NCI-H187 treated with DMSO at 0.1 percent for 48 hours (cell line): ENCODE measurements at places on chromosomes 7 and 10.

GRCh38 chr10:21496343-21497176 lies 28.9 kb downstream of the SKIDA1 start:
- no peak for DNase-seq

DNA sequence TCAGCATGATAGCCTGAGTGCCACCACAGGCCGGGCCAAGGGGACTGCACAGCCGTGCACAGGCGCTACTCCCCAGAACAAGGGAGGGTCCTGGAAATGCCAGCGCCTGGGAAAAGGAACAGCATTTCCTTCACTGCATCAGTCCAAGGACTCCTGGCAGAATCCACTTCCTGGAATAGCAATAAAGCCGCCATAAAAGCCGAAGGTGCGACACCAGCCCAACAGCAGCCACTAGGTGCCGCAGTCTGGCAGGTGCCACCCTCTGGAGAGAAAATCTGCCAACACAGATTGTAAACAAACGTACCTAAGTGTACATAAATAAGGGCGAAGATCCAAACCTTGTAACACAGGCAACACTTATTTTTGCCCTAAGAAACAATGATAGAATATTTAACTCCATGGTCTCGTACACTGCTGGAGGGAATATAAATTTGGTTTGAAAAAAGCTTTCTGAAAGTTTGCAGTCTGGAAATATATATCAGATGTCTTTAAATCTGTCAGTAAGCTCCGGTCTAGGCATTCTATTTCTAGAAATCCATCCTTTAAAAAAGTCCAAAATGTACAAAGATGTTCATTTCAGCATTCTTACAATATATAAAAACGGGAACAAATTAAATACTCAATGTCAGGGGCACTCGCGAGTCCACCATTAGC lies 22.2 kb downstream of the VOPP1 start:
- DNase-seq = no peak

DNA sequence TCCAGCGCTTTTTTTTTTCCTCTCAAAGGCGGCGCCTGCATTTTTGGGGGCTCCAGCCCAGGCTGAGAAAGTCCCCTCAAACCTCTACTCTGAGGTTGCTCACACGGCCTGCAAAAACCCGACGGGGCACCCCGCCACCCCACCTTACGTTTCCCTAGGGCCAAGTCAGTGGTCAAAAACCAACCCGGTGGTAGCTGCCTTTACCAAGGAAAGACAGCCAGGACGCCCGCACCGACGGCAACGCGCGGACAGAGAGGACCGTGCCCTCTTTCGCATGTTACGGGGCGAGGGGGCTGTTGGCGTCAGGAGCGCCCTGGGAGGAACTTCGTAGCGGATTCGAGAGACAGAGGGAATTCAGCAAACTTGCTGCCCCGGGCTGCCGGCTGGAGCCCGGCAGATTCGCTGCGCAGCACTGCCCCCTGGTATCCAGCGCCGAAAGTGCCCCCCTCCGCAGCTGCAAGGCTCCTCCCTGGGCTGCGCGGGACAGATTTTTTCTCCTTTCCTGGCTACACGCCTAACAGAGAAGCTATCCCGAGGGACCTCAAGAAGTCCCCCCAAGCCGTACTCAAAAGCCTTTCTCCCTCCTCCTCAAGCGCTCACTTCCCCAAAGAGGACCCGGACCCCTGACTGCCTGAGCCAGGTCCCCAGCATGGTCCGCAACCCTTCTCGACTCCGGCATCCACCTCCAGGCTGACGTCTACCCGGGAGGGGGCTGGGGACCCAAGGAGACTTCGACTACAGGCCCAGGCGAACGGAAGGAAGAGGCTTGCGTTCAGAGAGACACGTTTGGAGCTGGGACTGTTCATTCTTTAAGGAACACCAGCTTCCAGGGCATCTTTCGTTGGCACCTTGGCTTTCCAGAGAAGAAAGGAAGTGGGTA lies 27.7 kb upstream of the VAX1 start:
- no peak for DNase-seq

DNA sequence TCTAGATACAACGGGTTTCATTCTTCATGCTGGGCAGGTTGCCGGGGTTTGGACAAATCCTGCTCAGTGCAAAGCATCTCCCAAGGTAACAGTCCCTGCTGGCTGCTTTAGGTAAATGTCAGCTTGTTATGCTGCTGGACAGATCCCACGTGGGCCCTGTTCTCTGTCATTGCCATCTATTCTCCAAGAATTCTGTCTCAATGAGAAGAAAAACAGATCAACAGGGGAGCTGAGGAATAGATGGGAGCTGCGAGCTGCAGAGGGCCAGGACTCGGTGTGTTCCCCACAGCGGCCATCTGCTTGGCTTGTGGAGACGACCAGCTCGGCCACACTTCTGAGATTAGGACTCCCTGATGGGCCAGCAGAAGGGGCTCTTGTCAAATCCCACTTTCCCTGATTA lies 235.2 kb downstream of the DPP6 start:
- no peak for DNase-seq

GRCh38 chr10:62852961-62853702 lies 37.0 kb upstream of the EGR2 start:
- DNase-seq = no peak

DNA sequence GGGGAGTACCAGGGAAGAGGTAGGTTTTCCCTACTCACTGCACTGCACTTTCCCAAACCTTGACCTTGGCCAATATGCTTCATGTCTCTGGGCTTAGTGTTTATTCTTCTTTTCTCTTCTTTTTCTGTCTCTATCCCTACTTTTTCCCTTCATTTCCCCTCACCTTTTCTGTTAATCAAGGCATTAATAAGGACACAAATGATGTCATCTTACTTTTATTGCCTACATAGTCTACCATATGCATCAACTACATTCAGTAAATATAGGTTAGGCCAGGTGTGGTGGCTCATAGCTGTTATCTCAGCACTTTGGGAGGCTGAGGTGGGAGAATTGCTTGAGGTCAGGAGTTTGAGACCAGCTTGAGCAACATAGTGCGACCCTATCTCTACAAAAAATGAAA lies 13.0 kb upstream of the ZNF503 start:
- no peak for DNase-seq

DNA sequence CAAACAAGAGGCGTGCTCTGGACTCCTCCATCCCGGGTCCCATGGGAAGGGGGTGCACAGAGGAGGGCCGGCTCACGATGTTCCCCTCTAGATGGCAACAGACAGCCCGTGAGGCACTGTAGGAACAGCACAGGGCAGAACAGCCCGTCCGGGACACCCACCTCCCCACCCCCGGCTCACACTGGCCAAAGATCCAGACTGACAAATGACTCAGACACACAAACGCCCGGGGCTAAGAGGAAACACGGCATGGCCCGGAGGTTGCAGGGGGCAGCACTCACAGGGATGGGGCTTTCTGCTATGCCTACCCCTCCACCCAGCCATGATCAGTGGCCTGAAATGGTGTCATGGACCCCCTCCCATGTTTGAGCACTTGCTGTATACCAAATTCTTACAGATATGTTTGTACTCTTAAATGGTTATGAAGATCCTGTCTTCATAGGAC lies 4.9 kb upstream of the ELN start:
- no peak for DNase-seq

DNA sequence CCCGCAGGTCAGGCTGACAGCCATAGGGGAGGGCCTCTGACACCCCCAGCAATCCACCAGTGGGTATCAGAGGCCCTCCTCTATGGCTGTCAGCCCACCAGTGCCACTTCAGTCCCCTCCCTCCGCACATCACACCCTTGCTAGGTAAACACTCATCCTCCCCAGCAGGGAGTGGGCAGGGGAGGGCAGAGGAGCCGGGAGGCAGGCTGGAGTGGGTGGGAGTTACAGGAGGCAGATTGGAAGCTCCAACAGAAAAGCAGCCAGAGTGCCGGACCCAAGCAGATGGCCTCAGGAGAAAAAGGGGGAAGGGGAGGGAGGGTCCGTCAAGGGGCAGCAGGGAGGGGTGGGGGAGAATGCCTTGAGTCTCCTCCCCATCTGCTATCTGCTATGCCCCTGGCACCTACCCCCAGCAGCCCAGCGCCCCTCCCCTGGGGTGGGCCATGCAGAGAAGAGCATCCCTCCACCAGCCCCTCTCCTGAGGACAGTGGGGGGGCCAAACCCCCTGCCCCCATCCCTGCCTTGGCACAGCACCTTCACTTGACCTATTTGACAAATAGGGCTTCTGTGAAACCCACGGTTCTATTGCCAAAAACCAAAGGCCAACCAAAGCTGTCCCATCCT lies 2.4 kb downstream of the RASGEF1A start:
- no peak for DNase-seq

- no peak for DNase-seq
Observed at GRCh38 chr10:25068152-25069058, 52.0 kb downstream of the THNSL1 start.

- no peak for DNase-seq
Observed at GRCh38 chr7:128735436-128735835, 3.7 kb upstream of the CALU start.

GRCh38 chr10:84292502-84292901 lies 35.9 kb upstream of the CCSER2 start:
- no peak for DNase-seq

- DNase-seq = no peak
Observed at GRCh38 chr10:129039406-129040370, 427.4 kb upstream of the MGMT start.

GRCh38 chr7:140640060-140640637 lies 464 bp downstream of the DENND2A start:
- no peak for DNase-seq

- no peak for DNase-seq
Observed at GRCh38 chr7:132053871-132054270, 497.4 kb upstream of the PODXL start.

DNA sequence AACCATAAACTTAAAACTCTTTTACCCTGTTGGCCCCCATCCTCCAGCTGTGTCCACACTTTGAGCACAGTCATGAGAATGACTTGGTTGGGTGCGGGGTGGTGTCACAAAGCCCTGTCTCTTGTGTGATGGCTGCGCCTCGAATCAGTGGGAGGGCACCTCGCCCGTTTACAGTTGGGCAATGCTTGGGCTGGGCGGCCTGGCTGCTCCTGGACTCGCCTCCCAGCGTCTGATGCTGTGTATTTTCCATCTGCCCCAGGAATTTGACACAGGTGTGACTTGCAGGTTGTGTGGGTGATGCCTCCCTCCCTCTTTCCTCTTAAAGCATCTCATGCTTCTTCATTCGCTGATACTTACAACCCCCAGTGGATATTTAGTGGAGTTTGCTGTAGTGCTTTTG lies 33.7 kb downstream of the CHST12 start:
- no peak for DNase-seq

GRCh38 chr10:11901454-11901832 lies 78.3 kb downstream of the PROSER2 start:
- no peak for DNase-seq
